WTC11 (cell line): ENCODE measurements at places on chromosomes 12 and 14. TPM values are rescaled to one million over a fixed set of nuclear protein-coding genes. Genes with fewer than 3 reads are reported as not detected.

GRCh38 chr12:65540140-65540539 is 261.7 kb downstream of the MSRB3 start:
- no peak overlapping the region for H3K4me3 ChIP-seq
- no peak for DNase-seq
- H3K27ac ChIP-seq = no peak overlapping the region
- H3K36me3 ChIP-seq = peaks cover 24% of the 10 kb centered on the region
- H3K27me3 ChIP-seq = peaks cover 3% of the 10 kb centered on the region; the same call in 1 of the 2 replicates
- H3K4me1 ChIP-seq = peaks cover 9% of the 10 kb centered on the region

- no peak for DNase-seq
- H3K4me3 ChIP-seq = no peak overlapping the region
Measured at GRCh38 chr12:121921066-121921465, 2.7 kb downstream of the CFAP251 start.

GRCh38 chr12:15007551-15007950 is 34.7 kb downstream of the PDE6H start:
- no peaks in the 10 kb centered on the region for H3K4me1 ChIP-seq
- H3K27me3 ChIP-seq = no peaks in the 10 kb centered on the region
- DNase-seq = no peak
- no peak overlapping the region for H3K4me3 ChIP-seq

DNA sequence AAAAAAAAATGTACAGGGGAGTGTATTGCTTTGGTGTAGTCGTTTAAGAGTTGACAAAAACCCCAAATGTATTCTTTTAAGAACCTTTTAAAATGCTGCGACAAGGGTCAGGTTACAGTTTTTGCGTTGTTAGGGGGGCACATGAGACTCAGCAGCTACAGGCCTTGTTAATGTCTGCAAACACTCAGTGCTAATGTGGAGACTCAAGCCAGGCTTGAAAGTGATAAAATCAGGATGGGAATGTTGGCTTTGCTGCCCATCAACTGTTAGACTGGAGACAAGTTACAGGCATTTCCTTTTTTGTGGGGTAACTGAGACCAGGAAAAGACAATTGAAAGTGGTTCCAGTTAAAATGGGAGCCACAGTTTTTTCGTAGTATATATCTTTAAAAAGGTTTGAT is 84.8 kb downstream of the PRKCH start:
- DNase-seq = no peak
- H3K27me3 ChIP-seq = no peaks in the 10 kb centered on the region
- H3K36me3 ChIP-seq = no peaks in the 10 kb centered on the region
- peak overlapping the region; percentile 9; the same call in 1 of the 2 replicates for H3K27ac ChIP-seq

The TSPAN19 gene
- 0.23 to 0.53 TPM in 2 of 3 replicates, not detected in the other for total RNA-seq

The KRT85 gene
- not detected in 3 replicates for total RNA-seq

The KSR2 gene
- 2.4 to 2.6 TPM (median 2.4 TPM) in 3 replicates for total RNA-seq
